SK-N-MC (cell line): ENCODE measurements at places on chromosomes 4 and X.

DNA sequence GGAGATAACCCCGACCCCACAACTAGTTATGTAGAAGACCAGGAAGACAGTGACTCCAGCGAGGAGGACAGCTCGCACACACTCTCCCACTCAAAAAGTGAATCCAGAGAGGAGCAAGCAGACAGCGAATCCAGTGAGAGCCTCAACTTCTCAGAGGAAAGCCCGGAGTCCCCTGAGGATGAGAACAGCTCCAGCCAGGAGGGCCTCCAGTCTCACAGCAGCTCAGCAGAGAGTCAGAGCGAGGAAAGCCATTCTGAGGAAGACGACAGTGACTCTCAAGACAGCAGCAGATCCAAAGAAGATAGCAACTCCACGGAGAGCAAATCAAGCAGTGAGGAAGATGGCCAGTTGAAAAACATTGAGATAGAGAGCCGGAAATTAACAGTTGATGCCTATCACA lies 12.8 kb downstream of the DMP1 start:
- DNase-seq, result no peak

GRCh38 chr4:100147198-100147597 lies 43.1 kb downstream of the DDIT4L start:
- no peak for DNase-seq

- DNase-seq, result no peak
Observed at GRCh38 chr4:38757945-38758600, 24.7 kb downstream of the TLR10 start.

GRCh38 chr4:76212851-76213414 lies 691 bp downstream of the SCARB2 start:
- no peak for DNase-seq

DNA sequence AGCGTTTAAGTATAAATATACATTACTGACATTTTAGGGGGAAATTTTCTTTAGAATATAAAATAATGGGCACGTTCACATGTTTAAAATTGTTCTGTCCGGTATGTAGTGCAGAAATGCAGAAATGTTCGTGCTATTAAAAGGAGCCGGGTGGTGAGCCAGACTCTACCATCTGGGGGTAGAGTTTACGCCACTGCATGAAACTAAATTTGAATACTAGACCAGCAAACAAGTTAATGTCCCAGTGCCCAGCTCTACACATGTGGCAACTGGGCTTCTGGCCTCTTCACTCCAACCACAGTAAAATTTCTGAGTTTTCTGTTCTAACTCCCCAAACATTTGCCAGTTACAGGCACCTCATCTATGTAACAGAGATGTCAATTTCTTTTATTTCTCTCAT lies 1453.3 kb upstream of the TENM3 start:
- no peak for DNase-seq

GRCh38 chr4:155582041-155582440 lies 84.6 kb upstream of the GUCY1A1 start:
- no peak for DNase-seq

DNA sequence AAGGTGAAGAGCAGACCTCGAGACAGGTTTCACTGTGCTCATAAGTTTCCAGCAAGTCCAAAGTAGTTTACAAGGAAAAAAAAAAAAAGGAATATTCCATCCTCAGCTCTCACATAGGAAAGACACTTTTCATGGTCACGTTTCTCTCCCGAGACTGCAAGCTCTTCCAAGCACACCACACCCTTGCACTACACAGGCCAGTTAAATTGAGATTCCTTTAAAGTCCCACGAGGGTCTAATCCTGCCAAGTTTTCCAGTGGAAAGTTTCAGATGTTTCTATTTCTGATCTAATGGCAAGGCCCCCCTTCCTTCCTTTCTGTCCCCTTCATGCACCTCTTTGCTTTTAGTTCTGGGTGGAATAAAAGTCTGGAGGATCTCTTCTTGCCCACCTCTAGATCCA lies 67.9 kb upstream of the PCDH19 start:
- DNase-seq, result no peak

- DNase-seq, result no peak
Observed at GRCh38 chr4:118338981-118339765, 13.6 kb downstream of the PRSS12 start.

DNA sequence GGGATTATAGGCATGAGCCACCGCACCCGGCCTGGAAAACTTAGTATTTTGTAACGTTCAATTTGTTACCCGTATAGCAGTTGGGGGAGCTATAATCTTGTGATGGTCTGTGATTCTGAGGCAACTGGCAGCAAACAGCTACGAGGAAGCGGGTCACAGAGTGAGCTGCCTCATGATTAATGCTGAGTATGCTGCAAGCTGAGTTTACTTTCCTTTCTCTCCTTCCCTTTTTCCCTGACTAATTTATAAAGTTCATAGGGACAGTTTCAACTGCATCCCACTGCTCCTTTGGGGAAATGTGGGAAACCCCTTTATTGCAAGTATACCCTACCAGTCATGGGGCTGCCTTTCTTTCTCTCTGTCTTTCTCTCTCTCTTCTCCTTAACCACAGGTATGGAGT lies 17.7 kb upstream of the ELOVL6 start:
- DNase-seq, result no peak
